ENCODE measurements at places on chromosomes 6 and 20.

DNA sequence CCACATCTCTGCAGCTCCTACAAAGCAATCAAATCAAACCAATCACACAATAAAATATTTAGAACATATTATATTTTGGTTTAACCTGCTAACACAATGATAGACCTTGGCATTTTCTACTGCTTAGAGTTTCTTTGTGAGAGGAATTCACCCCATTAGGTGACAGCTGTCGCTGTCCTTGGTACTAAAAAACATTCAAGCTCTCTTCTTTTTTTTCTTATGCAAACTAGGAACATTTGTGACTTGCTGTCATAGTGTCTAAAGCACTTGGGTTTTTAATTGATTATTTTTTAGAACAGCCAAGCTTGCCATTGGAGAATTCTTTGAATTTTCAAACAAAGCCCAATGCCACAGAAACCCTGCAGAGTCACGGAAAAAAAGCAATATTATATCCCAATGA, 46.4 kb downstream of the CNR1 start:
- no peak for DNase-seq

- no peak for DNase-seq
Measured at GRCh38 chr6:81767163-81767891, 14.8 kb upstream of the TENT5A start.

- DNase-seq, result no peak
Measured at GRCh38 chr6:18121580-18122127, 823 bp downstream of the NHLRC1 start.

DNA sequence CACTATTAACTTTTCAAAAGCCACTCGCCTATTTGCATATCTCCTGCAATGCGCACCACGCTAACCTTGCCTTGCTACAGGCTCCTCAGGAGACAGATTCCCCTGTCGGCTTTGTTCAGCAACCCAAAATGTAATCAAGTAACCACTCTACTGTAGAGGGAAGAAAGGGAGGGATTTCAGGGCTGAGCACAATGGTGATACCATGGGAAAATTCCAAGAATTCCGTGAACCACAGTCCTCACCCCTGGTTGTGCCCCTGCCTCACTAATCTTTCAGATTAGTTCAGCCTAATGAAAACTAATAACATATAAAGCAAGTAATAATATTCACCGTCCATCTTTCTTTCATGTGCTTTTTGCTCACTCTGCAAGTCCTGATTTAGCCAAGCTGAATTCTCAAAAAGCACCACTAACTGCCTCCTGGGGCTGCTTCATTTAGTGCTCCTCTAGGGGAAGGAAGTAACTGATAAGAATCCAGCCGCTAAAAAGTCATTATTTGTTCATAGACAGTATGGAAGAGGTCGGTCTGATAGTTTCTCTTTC, 6.6 kb downstream of the CITED2 start:
- DNase-seq, result no peak

DNA sequence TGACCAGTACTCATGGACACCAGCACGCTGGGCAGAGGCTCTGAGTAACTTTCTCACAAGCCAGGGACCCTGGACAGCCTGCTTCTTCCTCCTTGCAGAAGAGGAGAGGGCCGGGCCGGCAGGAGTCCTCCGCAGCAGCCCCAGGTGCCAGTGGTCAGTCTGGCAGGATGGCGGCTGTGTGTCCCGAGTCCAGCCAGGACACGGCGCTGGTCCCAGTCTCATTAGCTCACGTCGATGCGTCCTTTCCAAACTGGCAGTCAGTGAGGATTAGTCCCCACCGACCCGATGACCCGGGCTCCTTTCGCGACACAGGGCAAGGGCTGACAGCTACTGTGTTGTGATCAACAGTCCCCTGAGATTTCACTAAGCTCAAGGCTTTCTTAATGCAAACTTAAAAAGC, 267.0 kb downstream of the TAF4 start:
- DNase-seq, result no peak

GRCh38 chr20:8930726-8931125, 138.2 kb upstream of the PLCB4 start:
- DNase-seq, result no peak

DNA sequence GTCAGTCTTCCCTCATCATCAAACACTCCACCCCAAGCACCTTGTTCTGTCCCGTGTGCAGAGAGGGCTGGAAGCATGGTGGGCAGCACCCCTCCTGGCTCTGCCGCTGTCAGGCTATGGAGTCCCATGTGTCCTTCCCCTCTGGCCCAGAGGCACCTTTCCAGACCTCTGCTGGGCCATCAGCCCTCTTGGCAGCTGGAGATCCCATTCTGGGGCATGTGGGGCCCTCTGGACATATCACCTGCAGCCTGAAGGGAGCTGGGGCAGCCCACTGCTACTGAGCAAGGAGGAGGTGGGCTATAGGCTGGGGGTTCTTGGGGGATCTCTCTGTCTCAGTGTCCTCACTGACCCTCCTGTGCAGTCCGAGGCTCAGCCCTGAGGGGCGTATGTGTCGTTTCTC, 42.2 kb downstream of the SUN5 start:
- no peak for DNase-seq

DNA sequence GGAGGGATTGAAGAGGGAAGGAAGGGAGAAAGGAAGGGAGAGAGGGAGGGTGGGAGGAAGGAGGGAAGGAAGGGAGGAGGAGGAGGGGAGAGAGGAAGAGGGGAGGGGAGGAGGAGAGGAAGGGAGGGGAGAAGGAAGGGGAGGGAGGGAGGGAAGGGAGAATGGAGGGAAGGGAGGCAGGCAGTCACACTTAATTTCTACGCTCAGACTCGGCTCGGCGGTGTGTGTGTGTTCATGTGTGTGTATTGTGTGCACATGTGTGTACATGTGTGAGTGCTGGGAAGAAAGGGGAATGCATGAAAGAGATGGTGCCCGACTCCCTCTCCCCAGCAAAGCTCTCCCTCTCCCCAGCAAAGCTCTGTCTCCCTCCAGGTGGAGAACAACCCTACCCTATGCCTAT, 79.1 kb upstream of the AFDN start:
- DNase-seq, result no peak

- no peak for DNase-seq
Measured at GRCh38 chr6:41706876-41707564, 28.4 kb downstream of the TFEB start.

GRCh38 chr6:113645576-113645970, 211.6 kb upstream of the MARCKS start:
- DNase-seq, result no peak

- DNase-seq, result no peak
Measured at GRCh38 chr6:111283707-111284106, 196.4 kb downstream of the SLC16A10 start.

GRCh38 chr6:108966855-108967755, 118.9 kb downstream of the ARMC2 start:
- no peak for DNase-seq

DNA sequence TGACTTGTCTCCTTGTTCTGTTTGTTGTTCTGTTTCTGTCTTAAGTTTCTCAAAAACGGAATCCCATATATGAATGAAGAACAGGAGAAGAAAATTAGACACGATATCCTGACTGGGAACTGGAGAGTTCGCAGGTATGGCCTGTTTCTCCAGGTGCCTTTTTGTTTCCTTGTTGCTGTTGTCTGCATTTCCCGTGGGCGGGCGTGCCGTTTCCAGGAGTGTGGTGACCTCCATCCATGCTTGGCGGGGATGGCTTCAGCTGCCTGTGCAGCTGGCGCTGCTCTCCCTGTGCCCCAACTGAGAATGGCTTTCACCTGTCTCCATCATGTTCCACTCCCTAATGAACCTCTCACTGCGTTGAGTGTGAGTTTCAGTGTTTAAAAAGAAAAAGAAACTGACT, 4.4 kb downstream of the PNLDC1 start:
- no peak for DNase-seq

DNA sequence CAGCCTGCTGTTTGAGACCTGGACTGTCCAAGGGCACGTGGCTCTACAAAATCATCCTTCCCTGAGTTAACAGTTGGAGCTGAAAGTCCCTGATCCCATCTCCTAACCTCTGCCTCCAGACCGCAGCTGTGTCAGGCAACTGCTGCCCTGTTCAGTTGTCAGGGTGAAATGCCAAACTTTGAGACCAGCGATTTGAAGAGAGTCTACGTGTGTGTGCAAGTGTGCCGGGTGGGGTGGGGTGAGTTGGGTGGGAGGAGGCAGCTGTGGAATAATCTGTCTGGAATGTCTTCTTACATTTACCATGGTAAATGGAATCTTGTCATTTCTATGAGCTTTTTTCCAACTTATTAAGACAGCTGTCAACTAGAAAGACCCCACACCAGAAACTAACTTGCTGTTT, 81.0 kb upstream of the FAM8A1 start:
- no peak for DNase-seq
